ENCODE measurements at places on chromosomes 7 and 10. TPM values are rescaled to one million over a fixed set of nuclear protein-coding genes. Genes with fewer than 3 reads are reported as not detected.

DNA sequence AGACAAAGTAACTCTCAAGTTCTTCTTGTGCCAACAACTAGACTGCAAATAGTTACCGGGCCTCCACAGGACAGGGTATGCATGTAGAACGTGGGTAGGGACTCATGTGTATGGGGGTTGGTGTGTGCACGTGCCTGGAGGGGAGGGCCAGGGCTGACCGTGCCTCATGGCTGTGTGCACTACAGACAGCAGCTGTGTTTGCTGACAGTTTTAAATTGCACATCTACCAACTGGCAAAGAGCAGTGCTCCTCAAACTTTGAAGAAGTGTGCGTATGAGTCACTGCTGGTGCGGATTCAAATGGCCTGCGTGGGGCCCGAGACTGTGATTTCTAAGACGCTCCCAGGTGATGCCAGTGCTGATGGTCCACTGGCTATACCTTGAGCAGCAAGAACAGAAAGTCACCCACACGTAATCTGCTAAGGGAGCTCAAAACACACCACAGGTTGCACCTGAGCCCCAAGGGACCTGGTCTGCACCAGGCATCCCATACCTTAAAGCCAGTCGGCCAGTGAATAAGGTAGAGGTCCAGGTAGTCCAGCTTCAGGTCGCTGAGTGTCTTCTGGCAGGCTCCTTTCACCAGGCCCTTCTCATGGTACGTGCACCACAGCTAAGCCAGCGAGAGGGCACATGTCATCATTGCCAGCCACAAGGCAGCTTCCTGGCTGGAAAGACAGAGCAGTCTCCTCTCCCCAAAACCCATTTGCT lies 8.5 kb downstream of the AKR1B1 start:
- no peak for DNase-seq

- no peak for DNase-seq
Observed at GRCh38 chr7:650339-651031, 76.0 kb upstream of the DNAAF5 start.

- no peak for DNase-seq
Observed at GRCh38 chr10:8840356-8840755, 785.9 kb downstream of the GATA3 start.

- no peak for DNase-seq
Observed at GRCh38 chr7:66238773-66239466, 33.8 kb downstream of the TPST1 start.

DNA sequence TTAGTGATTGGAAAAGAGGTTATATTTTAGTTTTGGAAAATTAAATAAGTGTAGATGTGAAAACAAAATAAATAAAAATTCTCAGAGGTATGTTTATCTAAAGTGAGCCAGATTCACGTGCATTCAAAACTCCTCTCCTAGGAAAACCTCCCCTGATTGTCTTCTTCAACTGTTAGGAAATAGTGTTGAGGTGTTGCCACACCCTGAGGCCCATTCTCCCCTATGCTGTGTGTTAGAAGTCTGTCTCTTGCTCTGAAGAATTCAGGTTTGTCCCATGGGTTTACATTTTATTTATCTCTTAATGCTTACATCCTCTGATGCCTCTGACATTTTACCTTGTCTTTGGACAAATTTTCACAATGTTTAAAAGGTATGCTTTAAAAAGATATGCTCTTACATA lies 40.3 kb downstream of the PTPRE start:
- DNase-seq, result no peak

DNA sequence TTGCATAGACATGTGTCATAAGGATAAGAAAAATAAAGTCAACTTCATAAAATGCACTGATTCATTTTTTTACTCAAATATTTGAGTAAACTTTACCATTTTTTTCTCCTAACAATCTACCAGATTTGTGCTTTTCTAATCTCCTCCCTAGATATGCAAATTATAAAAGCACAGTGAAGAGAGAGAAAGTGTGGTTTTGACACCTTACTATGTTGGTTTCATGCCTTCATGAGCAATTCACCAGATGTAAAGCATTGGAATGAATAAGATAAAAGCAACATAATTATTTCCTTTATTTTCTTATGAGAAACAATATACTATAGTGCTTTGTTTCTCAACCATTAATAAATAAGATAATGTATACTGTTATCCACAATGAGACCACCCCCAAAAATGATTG lies 432.5 kb upstream of the PCDH15 start:
- no peak for DNase-seq

DNA sequence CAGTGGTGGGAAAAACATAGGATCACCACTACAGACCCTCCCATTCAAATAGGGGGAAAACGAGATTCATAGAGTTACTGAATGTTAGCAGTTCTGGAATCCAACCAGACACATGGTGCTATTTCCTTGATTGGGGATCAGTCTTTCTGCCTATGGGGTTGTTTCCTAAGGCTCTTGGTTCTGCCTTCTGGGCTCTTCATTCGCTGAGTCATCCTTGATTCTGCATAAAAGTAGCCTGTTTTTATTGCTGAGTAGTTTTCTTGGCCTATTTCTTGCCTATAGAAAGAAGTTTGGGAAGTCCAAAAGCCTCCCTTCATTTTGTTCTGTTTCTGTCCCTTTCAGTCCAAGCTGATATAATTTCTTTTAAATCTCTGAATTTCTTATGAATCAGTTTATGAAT lies 99.3 kb upstream of the OIT3 start:
- no peak for DNase-seq

- no peak for DNase-seq
Observed at GRCh38 chr10:30166929-30167328, 107.5 kb upstream of the JCAD start.

DNA sequence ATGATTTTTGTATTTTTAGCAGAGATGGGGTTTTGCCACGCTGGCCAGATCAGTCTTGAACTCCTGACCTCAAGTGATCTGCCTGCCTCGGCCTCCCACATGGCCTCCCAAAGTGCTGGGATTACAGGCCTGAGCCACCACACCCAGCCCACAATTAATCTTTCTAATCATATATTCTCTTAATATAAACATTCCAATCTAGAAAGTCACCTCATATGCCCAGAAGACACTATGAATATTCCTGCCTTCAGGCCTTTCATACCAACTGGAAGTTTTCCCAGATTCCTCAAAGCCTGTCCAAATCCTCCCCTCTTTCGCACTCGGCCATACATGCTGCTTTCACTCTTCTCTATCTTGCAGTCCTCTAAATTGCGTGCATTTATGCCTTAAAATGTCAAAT lies 32.6 kb downstream of the PDZD8 start:
- DNase-seq, result no peak

GRCh38 chr7:113652501-113652900 lies 266.3 kb downstream of the PPP1R3A start:
- no peak for DNase-seq

DNA sequence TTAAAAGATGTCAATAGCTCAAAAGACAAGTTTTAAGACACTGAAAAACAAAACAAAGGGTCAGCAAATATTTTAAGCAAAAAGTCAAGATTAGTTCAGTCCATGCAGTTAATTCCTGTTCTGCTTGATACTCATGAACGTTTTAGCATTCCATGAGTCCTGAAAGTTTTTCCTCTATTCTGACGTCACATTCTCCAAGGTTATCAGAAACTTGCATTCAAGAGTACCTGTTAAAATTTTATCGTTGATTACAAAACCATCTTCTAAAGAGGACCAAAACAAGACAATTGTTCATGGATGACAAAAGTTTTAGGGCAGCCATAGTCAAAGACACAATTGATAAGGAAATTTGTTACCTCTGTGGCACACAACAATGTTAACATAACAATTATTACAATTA lies 52.5 kb upstream of the VOPP1 start:
- DNase-seq, result no peak

DNA sequence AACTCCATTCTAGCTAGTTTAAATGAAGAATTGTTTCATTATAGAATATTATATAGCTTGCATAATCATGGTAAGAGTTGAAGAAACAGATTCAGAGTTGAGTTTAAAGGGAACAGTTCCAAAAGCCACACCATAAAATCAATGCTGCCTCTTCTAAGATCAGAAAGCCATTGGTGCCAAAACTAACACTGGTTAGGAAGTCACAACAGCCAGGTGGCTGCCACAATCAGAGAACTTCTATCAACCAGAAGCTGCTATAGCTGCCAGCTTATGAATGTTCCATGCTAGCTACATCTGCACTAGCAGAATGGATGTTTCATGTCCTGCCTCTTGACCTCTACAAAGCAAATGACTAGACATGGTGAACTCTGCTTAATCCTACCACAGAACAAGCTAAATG lies 583.1 kb upstream of the LRRN3 start:
- no peak for DNase-seq

GRCh38 chr10:49292565-49293207 lies 6.3 kb upstream of the C10orf71 start:
- DNase-seq, result no peak

OR9A2 gene
- total RNA-seq, result not detected

SPDYE8 gene
- not detected for total RNA-seq

CNPY1 gene
- not detected for total RNA-seq

CUEDC2 gene
- 41.4 TPM for total RNA-seq

ANLN gene
- total RNA-seq, result 1.0 TPM

COL1A2 gene
- 3.1 TPM for total RNA-seq

EBLN1 gene
- not detected for total RNA-seq

Data from T-cell (primary cell).